ENCODE measurements at places on chromosomes 12 and 14.

- no peak for DNase-seq
These were observed 25.2 kb downstream of the KRT8 start for GRCh38 chr12:52879394-52880351.

GRCh38 chr12:71652656-71653055 is 11.0 kb downstream of the ZFC3H1 start:
- DNase-seq: no peak

DNA sequence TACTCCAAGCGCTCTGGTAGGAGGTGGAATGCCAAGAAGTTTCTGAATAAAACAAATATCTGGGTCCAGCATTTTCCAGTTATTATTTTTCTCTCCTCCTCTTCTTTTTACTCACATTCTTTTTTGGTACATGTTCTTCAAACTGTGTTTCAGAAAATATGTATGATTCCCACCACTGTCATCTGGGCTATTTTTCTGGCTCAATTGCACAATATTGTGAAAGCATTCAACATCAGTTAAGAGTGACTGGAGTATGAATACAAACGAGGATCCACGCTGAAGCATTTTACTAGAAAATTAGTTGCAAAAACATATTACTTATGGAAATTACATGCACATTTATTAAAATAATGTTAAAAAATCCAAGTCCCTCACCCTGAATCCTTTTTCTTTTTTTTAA is 61.5 kb downstream of the KCNMB4 start:
- DNase-seq: no peak

GRCh38 chr14:89187501-89187900 is 229.5 kb downstream of the FOXN3 start:
- no peak for DNase-seq

GRCh38 chr14:45051180-45051579 is 32.7 kb upstream of the PRPF39 start:
- no peak for DNase-seq

GRCh38 chr14:76463105-76463504 is 87.2 kb downstream of the ESRRB start:
- no peak for DNase-seq

GRCh38 chr12:96502477-96502876 is 13.1 kb downstream of the CFAP54 start:
- DNase-seq: no peak

GRCh38 chr12:27824126-27824842 is 44.2 kb upstream of the MANSC4 start:
- no peak for DNase-seq

DNA sequence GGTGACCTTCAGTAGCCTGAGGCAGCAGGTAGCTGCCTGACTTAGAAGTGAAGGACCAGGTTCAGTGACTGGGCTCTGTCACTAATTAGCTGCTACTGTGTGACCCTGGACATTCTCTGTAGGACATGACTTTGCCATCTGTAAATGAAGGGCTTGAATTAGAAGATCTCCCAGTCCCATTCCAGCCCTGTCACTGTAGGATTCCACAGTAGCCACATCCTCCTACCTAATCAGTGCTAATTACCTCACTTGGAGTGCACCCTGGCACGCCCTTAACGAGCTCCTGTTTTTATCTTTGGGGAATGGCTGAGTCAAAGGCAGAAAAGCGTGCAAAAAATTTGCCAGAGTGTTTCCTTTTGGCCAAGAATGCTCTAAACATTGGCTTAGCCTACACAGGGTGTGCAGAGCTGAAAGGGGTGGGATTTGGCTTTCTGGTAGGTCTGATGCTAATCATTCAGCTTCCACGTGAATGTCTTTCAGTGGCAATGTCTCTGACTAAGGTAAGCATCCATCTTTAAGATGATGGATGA is 6.8 kb downstream of the NTF3 start:
- DNase-seq: no peak

- no peak for DNase-seq
These were observed 26.6 kb upstream of the GALNT9 start for GRCh38 chr12:132355742-132356681.

GRCh38 chr12:89156340-89156739 is 196.0 kb downstream of the DUSP6 start:
- DNase-seq: no peak

DNA sequence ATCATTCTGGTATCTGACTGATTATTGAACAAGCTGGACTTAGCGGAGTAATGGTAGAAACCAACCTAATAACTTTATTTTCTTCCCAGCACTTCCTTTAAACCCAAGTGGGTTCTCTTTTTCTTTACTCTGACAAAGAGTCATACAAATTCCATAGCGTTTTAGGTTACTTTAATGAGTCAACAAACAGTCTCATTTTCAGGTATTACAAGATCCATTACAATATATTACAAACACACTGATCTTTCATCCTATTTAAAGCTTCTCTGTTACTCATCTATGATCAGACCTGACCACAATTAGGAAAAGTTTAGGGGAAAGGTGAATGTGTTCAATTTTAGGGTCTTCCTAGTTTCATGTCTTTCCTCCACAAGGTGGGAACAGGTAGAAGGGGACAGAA is 39.4 kb upstream of the PTPRQ start:
- DNase-seq: no peak

- peak; percentile 34 for DNase-seq
These were observed 172.2 kb upstream of the ATP2B1 start for GRCh38 chr12:89880690-89881350.

DNA sequence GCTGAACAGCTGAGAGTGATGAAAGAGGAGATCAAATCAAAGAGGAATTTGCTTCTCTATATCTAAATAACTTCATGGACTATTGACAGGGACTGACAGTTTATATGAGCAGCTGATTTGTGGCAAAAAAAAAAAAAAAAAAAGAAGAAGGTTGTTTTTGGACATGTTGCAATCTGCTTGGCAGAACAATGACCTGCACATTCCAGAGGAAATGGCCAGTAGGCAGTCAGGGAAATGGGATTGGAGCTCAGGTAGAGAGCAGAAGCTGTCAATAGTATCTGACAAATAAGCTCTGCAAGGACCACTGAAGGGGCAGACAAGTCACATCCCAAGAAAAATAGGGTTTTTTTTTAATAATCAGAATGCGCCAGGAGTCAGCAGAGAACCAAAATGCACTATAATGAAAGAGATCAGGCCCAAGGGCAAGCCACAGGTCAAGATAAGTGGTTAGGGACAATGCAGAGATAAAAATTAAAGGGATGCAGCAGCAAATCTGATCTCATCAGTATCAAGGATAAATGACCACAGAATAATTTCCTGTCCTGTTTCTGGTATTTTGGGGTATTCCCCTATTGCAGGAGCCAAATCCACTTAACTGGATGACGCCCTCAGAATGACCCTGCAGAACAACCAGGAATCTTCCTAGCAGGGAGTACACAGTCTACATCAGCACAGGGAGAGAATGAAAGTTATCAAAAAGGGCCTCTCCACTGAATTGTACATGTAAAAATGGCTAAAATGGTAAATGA is 22.6 kb upstream of the DUSP16 start:
- no peak for DNase-seq

DNA sequence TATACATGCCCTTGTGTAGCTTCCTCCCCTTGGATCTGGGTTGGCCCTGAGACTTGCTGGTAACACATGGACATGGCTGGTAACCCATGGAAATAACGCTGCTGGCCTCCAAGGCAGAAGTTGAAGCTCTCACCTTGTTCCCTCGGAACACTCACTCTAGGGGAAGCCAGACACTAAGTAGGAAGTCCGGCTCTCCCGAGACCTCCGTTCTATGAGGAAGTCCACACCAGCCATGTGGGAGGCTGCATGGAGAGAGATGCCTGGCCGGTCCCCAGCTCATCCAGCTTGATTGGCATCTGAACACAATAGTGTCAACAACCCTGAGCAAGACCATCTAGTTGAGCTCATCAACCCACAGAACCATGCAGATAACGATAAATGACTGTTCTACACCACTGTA is 39.7 kb upstream of the VRK1 start:
- DNase-seq: no peak

- no peak for DNase-seq
These were observed 99.2 kb downstream of the HEATR5A start for GRCh38 chr14:31320922-31321766.

- no peak for DNase-seq
These were observed 126.5 kb upstream of the CCND2 start for GRCh38 chr12:4147031-4147481.

DNA sequence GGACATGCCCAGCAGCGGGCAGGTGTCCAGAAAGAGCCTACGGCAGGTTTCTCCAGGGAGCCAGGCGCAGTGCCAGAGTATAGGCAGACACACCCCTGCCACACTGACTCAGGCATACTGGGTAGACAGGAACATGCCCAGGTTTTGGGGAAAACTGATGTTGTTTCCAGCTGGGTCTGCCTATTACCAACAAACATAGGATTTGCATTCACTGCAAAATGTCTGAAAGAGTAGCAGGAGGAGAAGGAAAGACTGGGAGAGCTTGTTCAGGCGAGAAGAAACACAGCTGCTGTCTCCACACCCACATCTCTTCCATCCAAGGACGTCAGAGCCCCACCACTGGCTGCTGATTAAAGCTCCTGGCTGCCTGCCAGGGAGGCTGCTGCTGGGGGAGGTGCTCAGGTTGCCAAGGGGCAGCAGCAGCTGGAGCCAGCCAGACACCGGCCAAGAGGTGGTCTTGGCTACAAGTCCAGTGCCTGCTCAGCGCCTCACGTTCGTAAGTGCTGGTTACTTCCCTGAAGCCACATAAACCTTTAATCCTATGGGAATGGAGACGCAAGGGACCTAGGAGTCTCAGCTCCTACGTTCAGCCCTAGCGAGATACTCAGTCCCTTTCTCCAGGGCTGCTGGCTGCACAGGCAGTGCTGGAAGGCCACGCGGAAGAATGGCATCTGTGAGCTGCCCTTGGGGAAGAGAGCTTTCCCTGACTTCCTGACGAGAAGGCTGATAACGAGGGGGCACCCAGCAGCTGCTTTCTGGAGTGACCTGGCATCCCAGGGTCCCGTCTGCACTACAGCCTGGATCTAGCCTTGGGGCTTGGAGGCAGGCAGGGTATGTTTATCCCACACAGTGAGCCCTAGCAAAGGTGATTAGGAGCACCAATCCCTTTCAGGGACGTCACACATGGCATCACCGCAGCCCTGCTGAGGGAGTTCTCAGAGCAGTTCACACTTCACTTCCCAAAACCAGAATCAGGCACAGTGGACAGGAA is 58.1 kb downstream of the PLEKHG3 start:
- peak; percentile 40 for DNase-seq

GRCh38 chr12:11730299-11731041 is 81.0 kb downstream of the ETV6 start:
- no peak for DNase-seq

DNA sequence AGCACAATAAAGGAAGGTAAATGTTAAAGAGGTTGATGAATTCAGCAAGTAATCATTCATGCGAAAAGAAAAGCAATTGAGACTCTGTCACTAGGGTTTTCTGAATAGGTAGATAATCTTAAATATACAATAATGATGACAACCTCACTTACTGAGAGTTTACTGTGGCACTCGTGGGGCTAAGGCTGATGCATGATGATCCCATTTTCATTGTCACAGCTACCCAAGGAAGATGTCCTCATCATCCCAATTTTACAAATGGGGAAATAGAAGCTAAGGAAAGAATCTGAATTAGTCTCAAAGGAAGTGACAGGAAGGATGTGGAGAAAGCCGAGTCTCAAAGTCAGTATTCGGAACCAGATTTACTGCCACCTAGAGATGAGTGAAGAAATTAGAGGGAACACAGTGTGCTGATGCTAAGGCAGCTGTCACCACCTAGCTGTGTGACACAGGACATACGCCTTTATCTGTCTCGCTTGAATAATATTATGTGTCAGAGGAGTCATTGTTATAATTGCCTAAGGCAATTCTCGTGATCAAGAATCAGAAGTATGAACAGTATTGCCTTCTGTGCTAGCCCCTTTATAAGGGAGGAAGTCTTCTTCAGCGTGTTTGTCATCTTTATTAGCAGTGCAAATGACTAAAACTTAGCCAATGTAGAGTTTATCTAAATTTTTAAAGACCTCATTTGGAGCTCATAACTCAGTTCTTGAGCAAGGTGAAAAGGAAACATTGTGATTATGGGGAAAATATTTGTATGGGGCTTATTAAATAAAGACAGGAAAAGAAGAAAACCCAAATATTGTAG is 63.2 kb downstream of the ERGIC2 start:
- DNase-seq: peak; percentile 25

DNA sequence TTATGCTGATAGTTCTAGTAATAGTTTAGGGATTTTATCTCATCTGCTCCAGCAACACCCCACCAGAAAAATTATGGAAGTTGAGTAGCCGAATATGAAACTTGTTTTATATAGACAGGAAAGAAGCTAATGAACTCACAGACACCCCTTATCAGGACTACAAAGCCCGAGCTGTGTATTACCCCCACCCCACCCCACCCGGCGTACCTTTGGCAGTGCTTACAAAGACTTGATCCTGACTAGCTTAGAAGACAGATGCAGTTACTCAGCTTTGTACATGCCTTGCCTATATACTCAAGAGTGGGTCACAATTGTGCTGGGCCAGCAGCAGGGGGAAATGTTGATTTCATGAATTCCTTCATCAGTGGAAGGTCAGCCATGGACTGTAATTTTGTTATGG is 22.4 kb downstream of the PROX2 start:
- no peak for DNase-seq

DNA sequence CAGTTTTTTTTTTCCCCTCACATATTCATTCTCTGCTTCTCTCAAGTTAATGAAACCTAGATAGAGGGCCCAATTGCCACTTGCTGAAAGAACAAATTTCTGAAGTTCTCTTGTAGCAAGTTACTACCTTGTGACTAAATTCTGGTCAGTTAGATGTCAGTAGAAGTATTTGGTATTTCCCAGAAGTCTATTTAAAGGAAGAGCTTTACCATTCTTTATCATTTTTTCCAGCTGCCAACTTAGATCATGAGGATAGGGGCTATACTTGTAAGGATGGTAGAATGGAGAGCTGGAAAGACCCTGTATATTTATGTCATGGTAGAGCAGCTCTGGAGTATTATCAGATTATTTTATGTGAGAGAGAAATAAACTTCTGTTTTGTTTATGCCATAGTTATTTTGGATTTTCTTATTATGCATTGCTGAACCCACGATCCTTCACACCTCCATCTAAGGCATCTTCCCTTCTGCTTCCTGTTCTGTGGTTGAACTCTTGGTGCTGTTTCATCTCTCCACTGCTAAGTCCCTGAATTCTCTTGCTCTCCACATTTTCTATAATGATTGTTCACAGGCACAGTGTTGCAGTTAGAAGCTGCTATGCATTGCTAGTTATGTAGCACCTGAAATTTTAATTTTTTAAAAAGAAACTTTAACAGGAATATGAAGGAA is 25.9 kb downstream of the FUT8 start:
- DNase-seq: peak; percentile 43

- DNase-seq: no peak
These were observed 36.1 kb downstream of the SNX6 start for GRCh38 chr14:34593740-34594375.

- DNase-seq: no peak
These were observed 54.8 kb downstream of the PLXNC1 start for GRCh38 chr12:94203181-94203546.

GRCh38 chr14:22329371-22329770 is 259.7 kb downstream of the DAD1 start:
- DNase-seq: no peak

- DNase-seq: no peak
These were observed 32.6 kb downstream of the MLXIP start for GRCh38 chr12:122111089-122111641.

- DNase-seq: no peak
These were observed 67.7 kb downstream of the DIO3 start for GRCh38 chr14:101628975-101629374.

Measured in CMK (cell line).